ENCODE measurements at places on chromosomes 3 and 15.

GRCh38 chr3:120550546-120550945 lies 45.6 kb upstream of the NDUFB4 start:
- DNase-seq, result no peak

DNA sequence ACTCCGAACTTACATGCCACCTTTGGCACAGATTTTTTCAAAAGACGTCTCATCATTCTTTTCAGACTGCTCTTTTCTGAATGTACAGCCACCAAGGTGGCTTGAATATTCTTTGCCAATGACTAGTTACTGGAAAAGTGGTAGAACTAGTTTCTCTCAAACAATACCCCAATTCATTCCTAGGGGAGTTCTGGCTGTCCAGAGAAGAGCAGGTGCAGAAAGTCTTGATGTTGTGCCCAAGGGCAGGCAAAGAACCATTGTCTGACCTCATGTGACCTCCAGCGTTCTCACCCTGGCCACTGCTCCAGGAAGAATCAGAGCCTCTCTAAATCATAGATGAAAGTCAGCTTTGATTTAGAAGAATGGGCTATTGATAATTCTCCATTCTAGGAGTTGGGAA lies 5.5 kb downstream of the LMOD3 start:
- DNase-seq, result no peak

DNA sequence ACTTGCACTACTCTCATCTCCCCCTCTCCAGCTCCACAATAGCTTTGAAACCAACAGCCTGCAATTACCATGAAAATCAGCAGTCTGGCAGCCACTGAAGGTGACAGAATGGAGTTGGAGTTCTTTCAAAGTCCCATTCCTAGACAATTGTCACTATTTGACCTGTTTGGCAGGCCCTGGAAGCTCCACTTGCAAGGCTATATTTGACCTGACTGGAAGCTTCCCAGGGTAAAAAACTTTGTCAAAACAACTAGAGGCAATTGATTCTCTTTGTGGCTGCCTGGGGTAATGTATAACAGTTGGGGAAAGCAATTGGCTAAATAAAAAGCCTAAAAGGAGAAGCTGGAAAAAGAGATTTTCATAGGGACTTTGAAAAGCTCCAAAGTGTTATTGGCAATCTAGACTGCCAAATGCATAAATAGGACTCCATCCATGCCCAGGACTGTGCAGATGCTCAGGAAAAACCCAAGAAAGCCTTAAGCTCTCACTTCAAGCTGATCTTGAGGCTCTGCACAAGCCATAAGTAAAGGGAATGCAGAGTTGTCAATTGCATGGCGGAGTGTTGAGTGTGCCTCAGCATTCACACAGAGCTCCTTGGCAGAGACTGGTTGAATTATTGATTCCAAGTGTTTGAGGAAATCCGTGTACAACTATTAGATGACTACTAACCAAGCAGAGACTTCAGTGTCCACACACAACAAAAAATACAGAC lies 18.3 kb downstream of the GREM1 start:
- no peak for DNase-seq

DNA sequence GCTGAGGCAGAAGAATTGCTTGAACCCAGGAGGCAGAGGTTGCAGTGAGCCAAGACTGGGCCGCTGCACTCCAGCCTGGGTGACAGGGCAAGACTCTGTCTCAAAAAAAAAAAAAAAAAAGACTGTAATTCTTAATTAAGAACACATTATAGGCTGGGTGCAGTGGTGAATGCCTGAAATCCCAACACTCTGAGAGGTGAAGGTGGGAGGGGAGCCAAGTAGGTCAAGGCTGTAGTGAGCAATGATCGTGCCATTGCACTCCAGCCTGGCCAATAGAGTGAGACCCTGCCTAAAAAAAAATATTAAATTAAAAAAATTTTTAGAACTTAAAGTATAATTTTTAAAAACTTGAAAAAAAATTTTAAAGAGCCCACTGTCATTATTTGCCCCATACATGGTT lies 13.4 kb upstream of the ARPIN start:
- no peak for DNase-seq

DNA sequence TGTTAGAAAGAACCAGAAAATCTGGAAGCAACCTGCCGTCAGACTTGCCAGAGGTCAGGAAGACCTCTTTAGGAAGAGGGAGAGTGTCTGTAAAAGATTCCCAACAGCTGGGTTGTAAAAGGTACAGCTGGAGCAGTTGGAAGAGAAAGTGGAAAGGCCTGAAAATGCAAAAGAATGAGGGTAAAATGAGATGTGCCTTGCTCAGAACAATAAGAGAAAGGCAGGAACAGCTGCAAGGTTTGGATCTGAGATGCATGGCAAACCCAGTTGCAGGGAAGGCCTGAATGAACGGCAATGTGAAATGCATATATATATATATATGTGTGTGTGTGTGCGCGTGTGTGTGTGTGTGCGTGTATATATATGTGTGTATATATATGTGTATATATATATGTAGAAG lies 88.1 kb downstream of the ZIC1 start:
- no peak for DNase-seq

- DNase-seq, result no peak
Measured at GRCh38 chr3:88707837-88708236, 399.6 kb upstream of the EPHA3 start.

DNA sequence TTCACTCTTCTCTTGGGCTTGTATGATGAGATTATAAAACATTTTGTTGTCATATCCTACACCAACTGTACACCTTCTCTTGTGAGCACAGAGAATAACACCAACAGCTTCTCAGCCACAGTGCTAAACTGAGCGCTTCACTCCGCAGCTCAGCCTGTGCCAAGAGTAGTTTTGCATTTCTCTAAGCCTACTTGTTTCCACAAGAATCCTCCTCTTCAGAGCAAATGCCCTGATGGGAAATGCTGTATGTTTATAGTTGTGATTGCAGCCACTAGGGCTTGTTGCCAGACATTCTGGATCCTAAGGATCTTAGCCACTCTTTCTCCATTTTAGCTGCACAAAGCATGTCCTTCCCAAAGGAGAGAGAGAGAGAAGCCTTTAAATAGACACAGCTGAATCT lies 138.8 kb upstream of the PLXND1 start:
- DNase-seq, result no peak

DNA sequence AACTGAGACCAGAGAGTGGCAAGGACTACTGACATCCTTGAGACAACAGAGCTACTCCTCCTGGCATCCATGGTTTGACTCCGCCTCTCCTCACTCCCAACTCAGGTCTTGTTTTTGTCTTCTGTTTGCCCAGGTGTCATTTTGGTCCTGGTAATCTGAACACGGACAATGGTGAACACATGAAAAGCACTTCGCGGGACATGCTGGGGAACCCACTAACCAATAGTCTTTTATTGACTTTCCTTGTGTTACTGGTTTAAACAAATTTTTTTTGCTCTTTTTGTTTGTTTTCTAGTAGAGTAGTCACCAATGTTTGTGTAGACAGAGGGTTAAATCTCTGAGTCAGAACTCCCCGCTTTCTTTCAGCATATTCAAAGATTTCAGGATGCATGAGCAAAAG lies 38.4 kb downstream of the LARP6 start:
- DNase-seq, result no peak

GRCh38 chr3:52488746-52489145 lies 6.4 kb upstream of the STAB1 start:
- no peak for DNase-seq

DNA sequence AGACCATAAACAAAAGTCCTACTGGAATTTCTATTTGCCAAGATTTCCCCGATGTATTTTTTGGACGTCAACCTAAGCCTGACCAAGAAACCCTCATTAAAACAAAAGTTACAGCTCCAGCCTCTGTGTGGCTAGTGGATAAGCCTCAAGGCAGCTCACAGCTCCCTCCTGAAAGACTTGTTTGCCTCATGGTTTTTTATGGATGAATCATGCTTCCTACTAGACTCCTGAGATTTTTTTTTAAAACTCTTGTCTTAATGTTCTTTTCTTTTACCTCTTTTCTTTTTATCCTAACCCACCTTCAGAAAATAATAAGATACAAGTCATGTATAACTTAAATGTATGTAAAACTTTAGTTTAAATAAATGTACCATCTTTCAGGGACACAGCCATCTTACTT lies 52.4 kb downstream of the SUCNR1 start:
- no peak for DNase-seq

GRCh38 chr3:77562089-77562488 lies 522.2 kb downstream of the ROBO2 start:
- no peak for DNase-seq

DNA sequence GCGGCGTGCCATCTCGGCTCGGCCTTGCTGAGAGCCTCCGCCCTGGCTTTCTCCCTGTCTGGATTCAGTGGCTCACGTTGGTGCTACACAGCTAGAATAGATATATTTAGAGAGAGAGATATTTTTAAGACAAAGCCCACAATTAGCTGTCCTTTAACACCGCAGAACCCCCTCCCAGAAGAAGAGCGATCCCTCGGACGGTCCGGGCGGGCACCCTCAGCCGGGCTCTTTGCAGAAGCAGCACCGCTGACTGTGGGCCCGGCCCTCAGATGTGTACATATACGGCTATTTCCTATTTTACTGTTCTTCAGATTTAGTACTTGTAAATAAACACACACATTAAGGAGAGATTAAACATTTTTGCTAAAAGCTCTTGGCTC lies 54.1 kb downstream of the PLXNA1 start:
- DNase-seq, result peak; percentile 39

DNA sequence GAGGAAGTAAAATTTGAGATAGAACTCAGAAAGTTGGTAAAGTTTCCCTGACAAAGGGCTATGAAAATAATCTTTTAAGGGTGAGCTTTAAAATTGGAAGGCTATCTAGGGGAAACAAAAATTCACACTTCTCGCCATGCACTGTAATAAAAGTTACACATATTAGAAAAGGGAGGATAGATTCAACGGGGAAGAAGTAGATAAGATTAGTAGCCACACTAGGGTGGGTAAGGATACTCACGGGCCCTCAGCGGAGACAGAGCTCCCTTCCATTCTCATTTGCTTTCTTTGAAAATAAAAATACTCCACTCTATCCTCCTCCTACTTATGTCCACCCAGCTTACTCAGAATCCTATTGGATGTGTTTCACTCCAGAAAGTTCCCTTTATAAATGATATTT lies 691.3 kb upstream of the NR2F2 start:
- DNase-seq, result no peak

DNA sequence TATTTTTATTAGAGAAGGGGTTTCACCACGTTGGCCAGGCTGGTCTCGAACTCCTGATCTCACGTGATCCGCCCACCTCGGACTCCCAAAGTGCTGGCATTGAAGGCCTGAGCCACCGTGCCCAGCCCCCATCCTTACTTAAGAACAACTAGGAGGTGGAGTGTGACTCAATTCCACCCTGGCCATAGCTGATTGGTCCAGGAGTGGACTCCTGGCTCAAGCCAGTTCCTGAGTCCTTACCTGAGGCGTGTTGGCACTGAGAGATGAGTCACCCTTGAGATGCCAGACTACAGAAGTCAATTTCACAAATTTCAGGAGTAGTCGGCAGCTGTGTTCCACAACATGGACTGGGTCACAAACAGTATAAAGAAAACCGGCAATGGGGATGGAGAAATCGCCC lies 124.2 kb downstream of the SHQ1 start:
- no peak for DNase-seq

All from NCI-H2171 treated with DMSO at 0.1 percent for 48 hours (cell line).